Astrocyte of the hippocampus (primary cell): ENCODE measurements at places on chromosomes 4 and X.

GRCh38 chrX:41180194-41180908 is 95.1 kb downstream of the USP9X start:
- DNase-seq, result peak; percentile 77

DNA sequence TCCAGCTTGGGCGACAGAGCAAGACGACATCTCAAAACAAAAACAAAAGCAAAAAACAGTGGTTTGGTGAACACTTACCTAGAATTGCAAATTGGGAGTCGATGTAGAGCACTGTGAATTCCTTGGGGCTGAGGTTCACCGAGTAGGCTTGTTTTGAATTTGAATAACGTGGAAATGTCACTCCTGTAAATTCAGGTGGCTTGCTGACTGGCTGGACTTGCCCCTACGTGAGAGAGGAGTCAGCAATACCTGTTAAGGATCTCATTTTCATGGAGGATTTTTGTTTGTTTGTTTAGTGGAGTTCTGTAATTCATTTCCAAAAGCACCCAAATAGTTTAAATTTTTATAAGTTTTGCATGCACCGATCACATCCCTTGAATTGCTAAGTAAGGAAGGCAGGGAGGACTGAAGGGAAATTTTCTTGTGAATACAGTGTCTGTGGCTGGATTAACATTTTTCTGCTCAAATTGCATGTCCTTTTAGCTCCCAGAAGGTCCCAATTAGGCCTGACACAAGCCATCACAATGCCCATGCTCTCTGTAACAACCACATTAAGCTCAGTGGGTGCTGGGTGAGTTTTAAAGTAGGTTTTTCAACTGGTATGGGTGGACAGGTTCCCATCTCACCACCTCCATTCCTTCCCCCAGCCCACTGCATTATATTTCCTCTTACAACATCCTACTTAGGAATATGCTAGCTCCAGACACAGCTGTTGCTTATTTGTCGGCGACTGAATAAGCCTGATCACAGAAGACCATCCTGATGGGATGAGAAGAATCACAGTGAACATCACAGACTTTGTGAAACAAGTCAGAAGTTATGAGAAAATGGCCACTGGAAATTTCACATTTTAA is 58.5 kb upstream of the TTC29 start:
- DNase-seq, result peak; percentile 34

DNA sequence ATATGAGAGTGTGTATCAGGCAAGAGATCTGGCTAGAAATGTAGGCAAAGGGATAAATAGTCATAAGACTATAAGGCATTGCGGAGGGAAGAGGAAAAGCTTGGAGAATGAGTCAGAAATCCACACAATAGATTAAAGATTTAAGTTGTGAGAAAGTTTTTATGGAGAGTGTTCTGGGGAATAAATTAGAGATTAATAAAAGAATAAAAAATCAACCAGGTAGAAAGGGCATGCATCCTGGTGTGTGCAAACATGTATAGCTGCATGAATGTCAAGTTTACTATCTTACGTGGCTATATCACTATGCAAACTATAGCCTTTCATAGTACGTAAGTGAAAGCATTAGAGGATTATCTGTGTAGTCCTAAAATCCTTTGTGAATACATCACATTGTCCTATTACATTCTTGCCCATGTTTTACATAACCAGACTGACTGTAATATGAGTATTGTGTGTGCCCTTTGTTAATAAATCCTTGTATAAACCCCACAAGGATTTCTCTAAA is 36.9 kb downstream of the SNCA start:
- peak; percentile 65 for DNase-seq

- DNase-seq, result no peak
Measured at GRCh38 chrX:31350808-31351074, 278.9 kb upstream of the FTHL17 start.

GRCh38 chr4:101115887-101116286 is 231.4 kb downstream of the PPP3CA start:
- no peak for DNase-seq

GRCh38 chr4:77629885-77630284 is 24.3 kb downstream of the CXCL13 start:
- DNase-seq, result no peak

GRCh38 chr4:78618436-78618835 is 66.9 kb downstream of the ANXA3 start:
- DNase-seq, result no peak

DNA sequence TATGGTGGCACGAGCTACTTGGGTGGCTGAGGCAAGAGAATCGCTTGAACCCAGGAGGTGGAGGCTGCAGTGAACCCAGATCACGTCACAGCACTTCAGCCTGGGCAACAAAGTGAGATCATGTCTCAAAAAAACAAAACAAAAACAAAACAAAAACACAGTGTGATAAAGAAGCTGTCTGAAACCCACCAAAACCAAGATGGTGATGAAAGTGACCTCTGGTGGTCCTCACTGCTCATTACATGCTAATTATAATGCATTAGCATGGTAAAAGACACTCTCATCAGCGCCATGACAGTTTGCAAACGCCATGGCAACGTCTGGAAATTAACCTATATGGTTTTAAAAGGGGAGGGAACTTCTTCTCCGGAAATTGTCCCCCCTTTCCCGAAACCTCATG is 29.4 kb upstream of the OPHN1 start:
- peak; percentile 49 for DNase-seq

DNA sequence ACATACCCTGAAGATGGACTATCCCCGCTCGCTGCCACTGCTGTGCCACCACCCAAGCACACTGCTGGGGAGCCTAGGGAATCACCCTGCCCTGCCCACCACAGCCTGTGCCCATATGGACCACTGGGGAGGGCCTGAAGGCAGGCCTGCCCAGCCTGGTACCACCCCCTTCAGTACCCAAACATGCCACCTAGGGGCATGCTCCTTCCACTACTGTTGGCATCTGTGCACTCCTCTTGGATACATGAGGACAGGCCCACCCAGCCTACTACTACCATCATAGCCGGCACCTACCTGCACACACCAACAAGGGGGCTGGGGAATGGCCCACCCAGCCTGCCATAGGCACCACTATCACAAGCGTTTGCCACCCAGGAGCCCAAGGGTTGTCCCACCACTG is 30.1 kb upstream of the PRDX4 start:
- no peak for DNase-seq

GRCh38 chr4:140720387-140721304 is 35.5 kb downstream of the TBC1D9 start:
- no peak for DNase-seq

DNA sequence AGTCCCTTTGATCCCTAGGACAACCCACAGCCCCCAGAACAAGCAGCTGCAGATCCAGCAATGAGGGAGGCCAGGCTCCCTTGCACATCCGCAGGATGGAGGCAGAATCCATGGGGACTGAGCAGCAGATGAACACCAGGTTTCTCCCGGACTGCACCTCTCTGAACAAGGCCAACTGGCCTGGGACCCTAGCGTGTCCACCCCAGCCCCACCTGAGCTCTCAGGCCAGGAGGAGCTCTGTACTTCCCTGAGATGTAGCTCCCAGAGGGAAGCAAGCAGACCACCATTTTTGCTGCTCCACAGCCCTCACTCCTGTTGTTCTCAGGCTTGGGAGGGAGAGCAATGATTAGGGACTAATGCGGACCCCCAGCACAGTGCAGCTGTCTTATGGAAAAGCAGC is 1195.8 kb downstream of the PCDH18 start:
- no peak for DNase-seq

DNA sequence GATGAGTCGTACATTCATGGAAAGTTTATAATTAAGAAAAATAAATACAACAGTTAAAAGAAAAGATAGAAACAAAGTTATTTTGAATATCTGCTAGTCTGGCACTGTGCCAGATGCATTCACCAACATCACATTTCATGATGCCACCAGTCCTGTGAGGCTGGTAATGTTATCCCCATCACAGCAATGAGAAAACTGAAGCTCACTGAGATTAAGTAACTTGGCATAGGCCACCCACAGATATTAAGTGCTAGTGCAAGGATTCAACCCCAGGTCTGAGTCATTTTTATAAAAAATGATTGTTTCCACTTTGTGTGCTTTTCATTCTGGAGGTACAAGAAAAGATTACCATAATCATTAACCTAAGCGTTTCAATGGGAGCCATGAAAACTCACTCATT is 65.0 kb upstream of the IL15 start:
- DNase-seq, result peak; percentile 9
